GM12878 (cell line): ENCODE measurements at places on chromosomes 7 and 10.

- DNase-seq, result no peak
These were observed 7.7 kb upstream of the GSTO1 start for GRCh38 chr10:104246976-104247375.

DNA sequence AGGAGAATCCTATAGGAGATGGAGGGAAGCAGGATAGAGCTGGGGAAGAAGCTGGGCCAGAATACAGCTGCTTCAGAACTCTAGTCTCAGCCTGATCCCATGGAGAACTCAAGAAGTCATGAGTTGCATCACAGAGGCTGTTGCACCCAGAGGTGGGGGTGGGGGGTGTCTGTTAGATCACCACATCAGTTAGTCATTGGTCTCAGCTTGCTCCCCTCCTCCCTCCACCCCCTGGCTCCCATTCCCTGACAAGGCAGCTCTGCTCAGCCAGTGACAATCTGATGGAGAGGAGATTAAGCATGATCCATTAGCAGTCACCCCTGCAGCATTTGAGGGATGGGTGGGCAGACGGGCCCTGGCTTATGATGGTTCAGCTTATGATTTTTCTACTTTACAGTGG lies 58.4 kb upstream of the FGL2 start:
- DNase-seq, result no peak

GRCh38 chr7:1671594-1672451 lies 1.7 kb downstream of the ELFN1 start:
- no peak for DNase-seq

DNA sequence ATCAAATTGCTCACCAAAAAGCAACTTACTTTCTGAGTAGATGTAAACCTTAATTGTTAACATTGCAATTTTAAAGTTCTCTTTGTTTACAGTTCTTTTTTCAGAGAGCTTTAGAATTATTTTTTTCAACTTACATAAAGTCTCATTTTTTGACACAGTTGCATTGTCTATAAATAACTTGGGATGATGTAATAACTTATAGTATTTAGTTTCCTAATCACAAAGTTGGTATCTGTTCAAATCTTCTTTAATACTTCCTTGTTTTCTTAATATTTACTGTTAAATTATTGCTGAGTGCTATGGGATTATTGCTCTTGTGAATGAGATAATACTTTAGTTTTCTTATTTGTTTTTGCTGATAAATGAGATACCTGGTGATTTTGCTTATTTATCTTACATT lies 18.9 kb upstream of the SUV39H2 start:
- DNase-seq, result no peak

- DNase-seq, result no peak
These were observed 25.3 kb downstream of the CHCHD3 start for GRCh38 chr7:133056370-133057238.

DNA sequence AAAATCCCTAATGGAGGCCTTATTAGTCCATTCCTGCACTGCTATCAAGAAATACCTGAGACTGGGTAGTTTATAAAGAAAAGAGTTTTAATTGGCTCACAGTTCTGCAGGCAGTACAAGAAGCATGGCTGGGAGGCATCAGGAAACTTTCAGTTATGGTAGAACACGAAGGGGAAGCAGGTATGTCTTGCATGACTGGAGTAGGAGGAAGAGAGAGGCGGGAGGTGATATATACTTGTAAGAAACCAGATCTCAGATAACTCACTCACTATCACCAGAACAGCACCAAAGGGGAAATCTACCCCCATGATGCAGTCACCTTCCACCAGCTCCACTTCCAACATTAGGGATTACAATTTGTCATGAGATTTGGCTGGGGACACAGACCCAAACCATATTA lies 35.8 kb downstream of the GNAI1 start:
- no peak for DNase-seq

- no peak for DNase-seq
These were observed 34.9 kb downstream of the DCLRE1C start for GRCh38 chr10:14918964-14919363.

DNA sequence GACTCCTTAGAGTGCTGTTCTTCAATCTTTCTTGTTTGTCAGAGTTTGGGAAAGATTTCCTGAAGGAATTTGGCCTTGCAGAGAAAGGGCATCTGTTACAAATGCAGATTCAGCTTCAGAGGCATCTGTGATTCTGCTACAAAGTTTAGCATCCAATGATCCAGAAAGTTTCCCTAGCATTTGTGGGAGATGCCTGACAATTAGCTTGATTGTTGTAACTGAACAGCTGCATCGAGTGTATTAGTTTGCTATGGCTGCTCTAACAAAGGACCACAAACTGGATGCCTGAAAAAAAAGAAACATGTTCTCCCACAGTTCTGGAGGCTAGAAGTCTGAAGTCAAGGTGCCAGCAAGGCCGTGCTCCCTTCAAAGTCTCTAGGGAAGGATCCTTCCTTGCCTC lies 365.1 kb downstream of the GRID1 start:
- DNase-seq, result no peak

GRCh38 chr10:117830205-117830604 lies 216.5 kb downstream of the RAB11FIP2 start:
- DNase-seq, result no peak

DNA sequence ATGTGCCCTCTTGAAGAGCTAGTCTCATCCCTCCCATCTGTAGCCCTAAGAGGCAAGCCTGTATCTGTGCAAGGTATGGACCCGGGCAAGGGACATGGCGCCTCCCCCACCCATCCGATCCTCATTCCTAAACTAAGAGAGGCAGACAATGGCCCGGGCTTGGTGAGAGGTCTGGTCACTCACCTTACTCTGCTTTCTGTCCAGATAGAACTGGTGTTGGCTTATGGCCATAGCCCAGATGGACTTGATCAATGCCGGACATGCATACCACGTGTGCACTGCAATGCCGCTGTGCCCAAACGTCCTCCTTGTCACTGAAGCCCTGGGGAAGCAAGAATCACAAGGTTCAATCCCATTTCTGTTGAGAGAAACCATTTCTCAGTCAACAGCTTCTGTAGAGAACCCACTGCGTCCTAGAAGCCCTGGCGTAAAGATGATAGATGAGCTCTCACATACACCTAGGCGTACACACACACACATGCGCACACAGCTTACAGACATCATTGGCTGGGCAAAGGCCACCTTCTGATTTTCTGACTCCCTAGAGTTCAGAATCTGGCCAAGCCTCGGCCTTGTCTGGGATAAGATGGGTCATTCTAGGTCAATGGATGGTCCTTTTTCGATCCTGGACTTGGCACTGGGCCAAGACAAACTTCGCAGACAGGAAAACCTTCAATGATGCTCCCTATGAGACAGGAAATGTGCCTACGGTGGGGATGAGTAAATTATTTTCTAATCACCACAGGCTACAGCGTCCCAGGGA lies 114.6 kb downstream of the PRPF18 start:
- no peak for DNase-seq

DNA sequence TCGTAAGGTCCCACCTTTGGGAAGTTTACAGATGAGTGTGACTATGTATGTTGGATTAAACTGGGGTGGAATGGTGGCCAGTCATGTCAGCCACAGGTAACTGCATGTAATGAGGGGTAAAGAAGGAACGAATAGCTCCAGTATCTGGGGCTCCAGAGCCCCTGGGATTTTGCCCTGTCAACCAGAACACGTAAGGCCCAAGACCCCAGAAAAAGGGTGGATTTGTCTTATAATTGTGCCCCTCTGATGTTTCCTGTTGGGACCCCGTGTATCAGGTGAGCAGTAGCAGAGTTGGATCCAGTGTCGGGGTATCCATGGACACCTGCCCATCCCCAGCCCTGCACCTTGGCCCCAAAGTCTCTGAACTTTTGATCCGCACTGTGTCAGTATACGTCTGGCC lies 76.9 kb downstream of the ADARB2 start:
- no peak for DNase-seq

DNA sequence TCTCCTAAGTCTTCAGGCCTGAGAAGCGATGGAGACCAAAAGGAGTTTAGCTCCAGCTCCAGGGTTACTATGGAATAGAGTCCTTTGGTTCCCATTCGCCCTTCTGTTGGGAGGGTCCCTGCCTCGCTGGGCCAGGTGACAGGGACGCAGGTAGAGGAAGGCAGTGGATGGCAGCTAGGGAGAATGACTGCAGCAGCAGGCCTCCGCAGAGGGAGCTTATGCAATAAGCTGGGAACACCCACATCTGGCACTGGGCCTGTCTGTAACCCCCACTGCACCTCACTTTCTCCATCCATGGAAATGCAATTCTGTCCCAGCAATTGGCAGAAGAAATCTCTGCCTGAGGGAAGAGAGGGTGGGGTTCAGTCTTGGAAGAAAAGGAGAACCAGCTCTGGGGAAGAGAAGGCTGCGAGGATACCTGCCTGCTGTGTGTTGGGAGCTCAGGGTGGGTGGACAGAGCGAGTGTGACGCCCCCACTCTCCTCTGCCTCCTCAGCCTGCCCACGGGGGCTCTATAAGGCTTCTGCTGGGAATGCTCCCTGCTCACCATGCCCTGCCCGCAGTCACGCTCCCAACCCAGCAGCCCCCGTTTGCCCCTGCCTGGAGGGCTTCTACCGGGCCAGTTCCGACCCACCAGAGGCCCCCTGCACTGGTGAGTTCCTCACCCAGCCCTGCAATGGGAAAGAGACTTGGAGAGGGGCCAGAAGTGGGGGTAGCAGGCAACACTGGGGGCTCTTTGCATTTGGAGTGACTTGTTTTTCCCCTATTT lies 10.3 kb downstream of the EPHB6 start:
- DNase-seq, result no peak

- no peak for DNase-seq
These were observed 8.5 kb upstream of the BAG3 start for GRCh38 chr10:119642556-119643111.

DNA sequence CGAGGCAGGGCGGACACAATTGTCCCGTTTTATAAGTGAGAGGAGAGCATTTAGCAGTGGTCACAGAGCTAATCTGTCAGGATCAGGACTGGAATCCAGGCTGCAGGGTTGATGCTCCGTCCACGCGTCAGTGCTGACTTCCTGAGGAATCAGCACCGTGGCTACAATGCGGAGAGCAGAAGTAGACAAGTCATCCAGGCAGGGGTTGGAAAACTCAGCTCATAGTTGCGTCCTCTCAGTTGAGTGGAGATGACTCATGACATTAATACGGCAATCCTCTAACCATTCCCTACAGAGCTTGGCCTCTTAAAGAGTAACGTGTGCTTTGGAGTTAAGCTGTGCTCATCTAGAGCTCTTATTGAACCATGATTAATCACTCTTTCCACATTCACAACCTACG lies 17.1 kb upstream of the HTR5A start:
- no peak for DNase-seq

DNA sequence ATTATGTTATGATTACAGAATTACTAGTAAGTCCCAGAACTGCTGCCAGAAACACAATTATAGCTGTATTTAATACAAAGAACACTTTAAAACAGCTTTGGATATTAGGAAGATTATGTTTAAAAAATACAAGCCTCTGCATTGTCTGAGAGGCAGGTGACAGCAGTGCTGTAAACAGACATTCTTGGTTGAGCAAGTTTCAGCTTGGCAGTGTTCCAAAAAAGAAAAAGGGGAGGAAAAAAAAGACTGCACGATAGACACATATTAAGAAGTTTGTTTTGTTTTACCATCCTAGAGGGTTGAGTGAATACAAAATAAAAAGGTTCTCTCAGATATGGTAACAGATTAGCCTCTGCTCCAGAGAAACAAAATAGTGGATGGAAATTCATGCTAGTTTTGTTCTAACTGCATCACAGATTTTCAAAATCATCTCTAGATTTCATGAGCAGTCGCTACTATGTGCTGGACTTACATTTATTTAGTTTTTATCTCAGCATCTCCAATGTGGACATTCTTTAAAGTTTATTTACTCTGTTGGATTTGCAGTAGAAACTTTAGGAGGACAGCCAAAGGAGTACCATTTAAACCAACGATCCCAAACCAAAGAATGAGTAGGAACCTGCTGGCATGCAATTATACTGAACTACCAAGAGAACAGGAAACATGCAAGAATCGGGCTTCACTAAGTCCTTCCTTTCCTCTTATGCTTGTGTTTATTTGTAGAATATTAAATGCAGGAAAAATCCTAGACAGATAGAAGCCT lies 9.0 kb downstream of the FAM204A start:
- no peak for DNase-seq

GRCh38 chr10:86698207-86698940 lies 30.1 kb downstream of the LDB3 start:
- DNase-seq, result no peak

GRCh38 chr7:113247198-113247597 lies 128.8 kb upstream of the SMIM30 start:
- no peak for DNase-seq

DNA sequence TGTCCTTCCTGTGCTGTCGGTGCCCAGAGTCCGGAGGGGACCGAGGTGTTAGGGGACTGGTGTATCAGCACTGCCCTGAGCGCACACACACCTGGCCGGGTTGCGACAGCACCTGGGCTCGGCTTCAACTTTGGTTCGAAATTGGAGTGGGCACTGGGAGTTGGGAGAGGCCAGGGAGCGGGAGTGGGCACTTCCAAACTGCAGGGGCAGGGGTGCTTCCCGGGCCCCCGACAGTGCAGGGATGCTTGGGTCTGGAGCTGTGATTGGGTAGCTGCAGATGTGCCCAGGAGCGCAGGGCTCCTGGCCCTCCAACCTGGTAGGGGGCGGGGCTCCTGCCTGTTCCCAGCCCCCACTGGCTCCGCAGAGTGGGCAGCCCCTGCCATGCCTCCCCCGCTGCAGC lies 7.7 kb downstream of the BBS9 start:
- DNase-seq, result no peak

GRCh38 chr10:114346176-114347031 lies 57.9 kb downstream of the AFAP1L2 start:
- DNase-seq, result no peak

GRCh38 chr7:42907316-42907715 lies 4.6 kb downstream of the C7orf25 start:
- no peak for DNase-seq

DNA sequence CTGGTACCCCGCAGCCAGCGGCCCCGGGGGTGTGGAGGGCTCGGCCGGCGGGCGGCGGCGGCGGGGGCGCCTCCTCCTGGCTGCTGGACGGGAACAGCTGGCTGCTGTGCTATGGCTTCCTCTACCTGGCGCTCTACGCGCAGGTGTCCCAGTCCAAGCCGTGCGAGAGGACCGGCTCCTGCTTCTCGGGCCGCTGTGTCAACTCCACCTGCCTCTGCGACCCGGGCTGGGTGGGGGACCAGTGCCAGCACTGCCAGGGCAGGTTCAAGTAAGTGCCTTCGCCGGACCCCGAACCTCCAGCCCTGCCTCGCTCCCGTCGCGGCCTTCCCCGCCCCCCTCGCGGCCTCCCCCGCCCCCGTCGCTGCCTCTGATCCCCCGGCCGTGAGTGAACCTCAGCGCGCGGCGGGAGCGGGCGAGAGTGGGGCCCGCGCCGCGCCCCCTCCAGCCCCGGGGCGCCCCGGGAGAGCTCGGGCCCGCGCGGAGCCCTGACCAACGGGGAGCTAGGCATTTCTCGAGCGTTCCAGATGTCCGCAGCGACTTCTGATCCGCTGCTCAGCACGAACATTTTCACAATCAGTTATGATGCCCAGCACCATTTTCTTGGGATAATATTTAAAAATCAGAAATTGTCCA lies 727 bp downstream of the ATRNL1 start:
- no peak for DNase-seq
